ENCODE measurements at places on chromosomes 7 and 10.

DNA sequence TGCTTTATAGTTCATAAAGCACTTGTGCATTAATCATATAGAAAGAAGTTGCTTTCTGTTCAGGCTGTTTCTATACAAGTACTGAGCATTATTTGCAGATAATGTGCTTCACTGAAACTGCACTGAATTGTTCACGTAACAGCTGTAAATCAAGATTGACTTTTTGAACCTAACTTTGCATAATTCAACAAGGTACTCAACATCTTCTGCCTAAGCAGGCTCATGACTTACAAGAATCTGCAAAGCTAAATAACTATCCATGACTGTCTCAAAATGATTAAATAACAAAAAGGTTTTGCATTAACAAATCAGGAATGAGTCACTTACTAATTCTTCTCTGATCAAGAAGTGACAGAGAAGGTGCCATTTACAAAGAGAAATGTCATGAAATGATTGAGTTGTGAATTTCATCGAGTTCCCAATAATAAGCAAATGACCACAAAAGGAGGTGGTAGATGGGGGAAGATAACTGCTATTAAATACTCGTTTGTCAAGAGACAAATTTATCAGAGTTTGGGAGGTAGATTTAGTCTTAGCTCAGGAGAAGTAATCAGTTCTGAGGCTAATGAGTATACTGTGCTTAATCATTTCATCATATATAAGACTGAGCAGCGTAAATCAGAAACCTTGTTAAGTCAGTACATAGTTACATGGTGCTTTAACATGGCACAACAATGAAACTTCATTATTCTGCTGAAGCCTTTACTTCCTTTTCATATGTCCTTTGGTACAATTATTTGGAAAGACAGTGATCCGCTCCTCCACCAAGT is 161.3 kb upstream of the LRRN3 start:
- no peak for DNase-seq

GRCh38 chr10:93404048-93404354 is 78.1 kb downstream of the MYOF start:
- no peak for DNase-seq

DNA sequence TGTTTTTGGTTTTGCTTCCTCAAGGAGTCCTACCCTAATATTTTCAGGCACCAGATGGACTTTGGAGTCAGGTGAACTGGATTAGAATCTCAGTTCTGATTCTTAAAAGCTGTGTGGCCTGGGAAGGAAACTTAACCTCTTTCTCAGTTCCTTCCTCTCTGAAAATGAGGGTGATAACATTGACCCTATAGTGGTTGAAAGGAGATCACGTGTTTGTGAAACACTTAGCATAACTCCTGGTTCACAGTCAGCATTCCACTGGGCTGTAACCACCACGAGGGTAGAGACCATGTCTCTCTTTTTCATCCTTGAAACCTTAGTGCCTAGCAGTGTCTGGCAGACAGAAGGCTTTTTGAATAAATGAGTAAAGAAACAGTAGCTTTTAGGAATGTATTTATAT is 16.7 kb downstream of the LSMEM1 start:
- DNase-seq = no peak

GRCh38 chr10:124705381-124705740 is 38.8 kb downstream of the FAM53B start:
- no peak for DNase-seq

- DNase-seq = no peak
Measured at GRCh38 chr7:142365410-142365842, 107.6 kb upstream of the PRSS58 start.

GRCh38 chr7:105044449-105045070 is 30.6 kb downstream of the KMT2E start:
- no peak for DNase-seq

GRCh38 chr10:94430701-94431100 is 28.4 kb downstream of the TBC1D12 start:
- DNase-seq = no peak

- DNase-seq = no peak
Measured at GRCh38 chr7:140631602-140632001, 9.0 kb downstream of the DENND2A start.

DNA sequence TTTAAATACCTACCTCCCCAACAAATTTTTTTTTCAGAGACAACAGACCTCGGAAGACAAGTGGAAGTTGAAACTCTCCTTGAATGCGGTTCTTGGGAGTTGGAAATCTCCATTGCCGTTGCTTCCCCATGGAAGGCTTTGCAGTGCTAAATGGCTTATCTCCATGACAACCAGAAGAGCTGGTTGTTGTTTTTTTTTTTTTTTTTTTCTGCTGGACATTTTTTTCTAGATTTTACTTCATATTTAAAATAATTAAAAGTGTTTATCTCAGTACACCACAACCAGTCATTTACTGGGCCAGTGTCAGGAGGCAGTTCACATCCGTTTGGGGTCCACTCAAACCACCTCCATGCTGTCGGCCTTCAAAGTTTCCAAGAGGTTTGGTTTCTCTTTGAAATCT is 348.5 kb upstream of the PRKCQ start:
- no peak for DNase-seq

DNA sequence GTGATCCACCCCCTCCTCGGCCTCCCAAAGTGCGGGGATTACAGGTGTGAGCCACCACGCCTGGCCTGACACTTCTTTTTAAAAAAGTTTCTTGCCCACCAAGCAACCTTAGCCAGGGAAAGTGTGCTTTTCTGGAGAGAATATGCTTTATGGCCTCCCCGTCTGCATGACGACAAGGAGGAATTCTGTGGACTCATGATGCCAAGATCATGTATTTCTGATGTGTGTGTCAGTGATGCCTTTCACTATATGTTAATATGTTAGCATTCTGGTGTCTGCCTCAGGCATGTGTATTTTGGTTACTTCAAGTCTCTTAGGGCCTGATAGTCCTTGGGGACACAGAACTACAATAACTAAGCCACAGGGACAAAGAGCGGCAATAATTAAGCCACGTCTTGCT is 2.1 kb downstream of the PDSS1 start:
- no peak for DNase-seq

DNA sequence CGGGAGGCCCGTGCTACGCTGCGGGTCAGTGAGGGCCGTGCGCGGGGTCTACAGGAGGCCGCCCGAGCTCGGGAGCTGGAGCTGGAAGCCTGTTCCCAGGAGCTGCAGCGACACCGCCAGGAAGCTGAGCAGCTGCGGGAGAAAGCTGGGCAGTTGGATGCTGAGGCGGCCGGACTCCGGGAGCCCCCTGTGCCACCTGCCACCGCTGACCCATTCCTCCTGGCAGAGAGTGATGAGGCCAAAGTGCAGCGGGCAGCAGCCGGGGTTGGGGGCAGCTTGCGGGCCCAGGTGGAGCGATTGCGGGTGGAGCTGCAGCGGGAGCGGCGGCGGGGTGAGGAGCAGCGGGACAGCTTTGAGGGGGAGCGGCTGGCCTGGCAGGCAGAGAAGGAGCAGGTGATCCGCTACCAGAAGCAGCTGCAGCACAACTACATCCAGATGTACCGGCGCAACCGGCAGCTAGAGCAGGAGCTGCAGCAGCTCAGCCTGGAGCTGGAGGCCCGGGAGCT is 7.0 kb downstream of the LZTS2 start:
- DNase-seq = no peak

GRCh38 chr7:157830331-157830730 is 493.5 kb downstream of the DNAJB6 start:
- no peak for DNase-seq

Measured in fibroblast of skin of left biceps (primary cell).